ENCODE measurements at places on chromosomes 11 and 22.

DNA sequence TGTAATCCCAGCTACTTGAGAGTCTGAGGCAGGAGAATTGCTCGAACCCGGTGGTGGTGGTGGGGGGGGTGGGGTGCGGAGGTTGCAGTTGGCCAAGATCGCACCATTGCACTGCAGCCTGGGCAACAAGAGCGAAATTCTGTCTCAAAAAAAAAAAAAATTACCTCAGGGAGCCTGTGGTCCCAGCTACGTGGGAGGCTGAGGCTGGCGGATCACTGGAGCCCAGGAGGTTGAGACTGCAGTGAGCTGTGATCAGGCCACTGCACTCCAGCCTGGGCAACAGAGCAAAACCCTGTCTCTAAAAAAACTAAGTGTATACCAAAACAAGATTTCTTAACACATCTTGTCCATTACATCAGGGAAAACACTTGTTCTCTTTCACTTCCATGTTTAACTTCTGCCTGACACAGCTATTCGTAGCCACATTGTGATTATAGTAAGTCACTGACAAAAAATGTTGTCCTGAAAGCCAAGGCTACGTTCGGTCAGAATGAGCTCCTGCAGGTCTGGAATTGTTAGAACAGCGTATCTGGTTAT, 1.4 kb downstream of the TMEM80 start:
- peak; percentile 87 for DNase-seq

DNA sequence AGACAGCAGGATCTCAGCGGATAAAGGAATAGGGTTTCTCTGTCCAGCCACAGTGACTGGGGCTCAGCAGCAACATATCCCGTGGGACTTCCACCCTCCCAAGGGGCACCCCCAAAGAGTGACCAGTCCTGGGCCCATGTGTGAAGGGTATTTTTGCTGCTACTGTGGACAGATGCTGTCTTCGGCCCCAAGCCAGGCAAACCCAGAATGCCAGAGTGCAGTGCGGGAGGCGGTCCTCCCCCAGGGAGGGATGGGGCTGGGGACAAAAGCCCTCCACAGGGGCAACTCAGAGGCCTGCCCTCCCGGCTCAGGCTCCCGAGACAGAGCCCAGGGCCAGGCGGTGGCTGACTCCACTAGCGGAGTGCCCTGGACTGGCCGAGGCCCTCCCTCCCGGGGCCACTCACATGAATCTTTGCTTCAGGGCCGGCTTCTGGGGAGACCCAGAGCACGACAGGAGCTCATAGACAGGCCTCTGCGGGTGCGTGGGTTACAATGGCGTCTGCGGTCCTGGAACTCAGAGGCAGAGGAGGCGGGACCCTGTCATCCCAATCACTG, 34.7 kb upstream of the WNT7B start:
- DNase-seq = no peak

- DNase-seq = no peak
These were observed 50.1 kb upstream of the SHANK2 start for GRCh38 chr11:71302534-71302909.

GRCh38 chr11:87358461-87358860, 320.7 kb downstream of the TMEM135 start:
- no peak for DNase-seq

DNA sequence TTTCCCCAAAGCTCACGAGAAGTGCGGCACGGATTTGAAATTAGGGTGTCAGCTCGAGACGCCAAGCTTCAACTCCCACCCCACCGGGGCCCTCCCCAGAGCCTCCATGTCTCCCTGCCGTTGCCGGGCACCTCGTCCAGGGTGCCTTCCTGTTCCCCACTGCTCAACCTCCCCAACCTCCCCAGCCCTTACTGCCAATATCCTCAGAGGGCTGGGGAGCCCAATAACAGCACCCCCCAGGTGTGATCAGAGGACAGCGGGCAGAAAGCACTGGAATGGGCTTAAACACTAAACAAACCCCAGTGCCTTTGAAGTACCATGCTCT, 1336.4 kb downstream of the TBC1D22A start:
- DNase-seq = no peak

- peak; percentile 27 for DNase-seq
These were observed 15.2 kb downstream of the MB start for GRCh38 chr22:35601743-35602615.

DNA sequence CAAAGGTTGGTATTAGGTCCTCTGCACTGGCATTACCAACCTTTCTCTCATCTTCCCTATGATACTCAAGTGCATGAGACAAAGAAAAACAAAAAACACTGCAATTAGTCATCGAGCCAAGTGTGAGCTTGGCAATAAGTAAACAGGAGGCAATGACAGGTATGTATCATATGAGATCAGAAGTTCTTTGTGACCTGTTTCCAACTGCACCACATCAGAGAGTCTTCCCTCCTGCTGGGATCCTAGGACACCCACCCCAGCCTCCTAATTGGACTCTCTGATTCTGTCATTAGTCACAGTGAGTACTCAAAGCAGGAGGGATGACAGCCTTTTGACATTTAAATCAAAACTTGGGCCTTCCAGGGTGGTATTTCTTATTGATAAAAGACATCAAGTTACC, 7.8 kb upstream of the JAML start:
- DNase-seq = no peak

DNA sequence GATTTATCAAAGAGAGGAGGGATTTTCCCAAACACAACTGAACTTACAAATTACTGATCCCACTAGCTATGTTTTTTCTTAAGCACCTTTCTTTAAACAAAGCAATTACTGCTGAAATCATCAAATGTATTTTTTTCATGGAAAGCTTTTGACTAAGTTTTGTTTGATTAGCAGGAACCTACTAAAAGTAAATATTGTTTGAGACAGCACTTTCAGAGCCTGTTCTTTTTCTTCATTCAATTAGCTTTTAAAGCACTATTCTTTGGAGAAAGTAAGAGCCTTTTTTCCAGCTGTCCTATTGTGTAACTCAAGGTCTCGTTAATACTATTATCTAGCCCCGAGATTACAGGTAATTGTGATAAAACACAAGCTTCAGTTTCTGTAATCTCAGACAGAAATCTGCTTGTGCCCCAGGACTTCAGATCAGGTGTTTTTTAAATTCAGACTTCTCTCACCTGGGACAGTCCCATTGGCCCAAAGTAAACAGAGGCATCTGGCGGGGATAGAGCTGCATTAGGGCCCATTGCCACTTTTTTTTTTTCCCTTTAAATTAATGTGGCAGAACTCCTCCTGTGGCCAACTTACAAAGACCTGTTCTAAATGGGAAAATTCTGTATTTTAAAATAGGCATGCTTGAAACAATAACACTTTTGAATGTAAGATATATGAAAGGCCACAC, 11.0 kb downstream of the CSTPP1 start:
- no peak for DNase-seq

- no peak for DNase-seq
These were observed 17.3 kb upstream of the LMO2 start for GRCh38 chr11:33909150-33909549.

- DNase-seq = no peak
These were observed 70.6 kb upstream of the MPEG1 start for GRCh38 chr11:59283311-59283710.

DNA sequence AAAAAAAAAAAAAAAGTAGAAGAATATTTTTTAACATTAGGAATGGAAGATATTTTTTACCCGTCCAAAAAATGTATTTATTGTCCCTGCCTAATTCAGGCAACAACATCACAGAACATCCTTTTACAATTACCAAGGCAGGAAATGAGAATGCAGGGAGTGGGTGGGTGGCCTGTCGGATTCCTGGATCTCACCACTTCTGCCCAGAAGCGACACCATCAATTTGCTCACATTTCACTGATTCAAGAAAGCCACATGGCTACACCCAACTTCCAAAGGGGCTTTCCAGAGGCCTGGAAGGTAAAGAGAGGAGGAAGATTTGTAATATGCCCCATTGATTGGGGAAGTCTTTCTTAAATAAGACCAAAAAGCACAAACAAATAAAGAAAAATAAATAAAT, 93.8 kb upstream of the CLPB start:
- no peak for DNase-seq

DNA sequence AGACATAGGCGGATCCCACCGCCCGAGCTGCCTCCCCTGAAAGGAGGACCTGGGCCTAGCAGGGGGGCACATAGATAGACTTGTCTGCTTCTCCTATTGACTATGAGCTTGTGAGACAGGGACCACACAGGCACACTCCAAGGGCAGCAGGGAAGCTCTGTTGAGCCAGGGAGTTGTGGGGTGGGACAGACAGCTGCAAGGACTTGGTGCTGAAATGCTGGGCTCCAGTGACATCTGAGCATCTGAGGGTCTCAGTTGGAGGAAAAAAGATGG, 53.4 kb upstream of the ANO1 start:
- DNase-seq = no peak

DNA sequence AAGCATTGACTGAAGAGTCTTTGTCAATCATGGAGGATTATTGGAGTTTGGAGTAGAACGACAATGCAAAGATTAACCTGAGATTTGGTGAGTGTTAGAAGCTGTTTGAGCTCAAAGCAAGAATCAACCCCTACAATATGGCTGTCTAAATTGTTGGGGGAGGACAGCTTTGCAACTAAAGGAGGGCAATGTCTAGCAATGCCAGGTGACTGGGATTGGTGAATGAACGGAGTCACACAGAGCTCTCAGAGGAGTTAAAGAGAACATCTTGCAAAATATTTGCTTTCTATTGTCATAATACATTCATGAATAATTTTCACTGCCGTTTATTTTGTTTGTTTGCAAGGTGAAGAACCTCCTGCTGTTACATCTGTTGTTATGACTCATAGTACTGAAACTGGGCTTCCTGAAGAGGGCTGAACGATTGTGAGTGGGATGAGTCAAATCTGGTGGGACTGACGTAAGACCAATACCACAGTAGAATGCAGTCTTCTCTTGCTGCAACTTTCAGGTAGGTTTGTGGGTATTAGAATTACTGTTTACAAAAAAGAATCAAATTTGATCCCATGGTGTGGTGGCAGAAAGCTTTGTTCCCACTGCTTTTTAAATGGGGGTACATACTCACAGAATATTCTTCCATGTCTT, 281.9 kb downstream of the CADM1 start:
- peak; percentile 95 for DNase-seq

DNA sequence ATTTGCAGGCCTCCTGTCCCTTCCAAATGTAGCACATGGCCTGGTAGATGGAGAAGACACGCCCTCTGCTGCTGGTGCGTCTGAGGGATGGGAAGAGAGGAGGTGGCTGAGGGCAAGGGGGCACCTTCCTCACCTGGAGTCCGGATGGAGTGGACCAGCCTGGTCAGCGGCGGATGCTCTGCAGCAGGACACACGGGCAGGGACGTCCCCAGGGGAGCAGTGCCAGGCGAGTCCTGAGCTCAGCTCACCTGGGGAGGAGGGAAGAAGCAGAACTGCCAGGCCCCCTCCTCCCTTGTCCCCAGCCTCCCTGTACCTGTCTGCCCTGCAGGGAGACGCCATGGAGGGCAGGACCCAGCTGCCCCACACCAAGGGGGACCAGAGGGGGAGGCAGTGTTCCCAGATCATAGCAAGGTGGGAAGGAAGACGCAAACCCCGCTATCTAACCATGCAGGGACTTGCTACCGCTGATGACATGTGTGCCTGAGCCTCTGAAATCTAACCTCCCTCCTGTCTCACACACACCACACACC, 1495.9 kb downstream of the BRD1 start:
- DNase-seq = no peak

DNA sequence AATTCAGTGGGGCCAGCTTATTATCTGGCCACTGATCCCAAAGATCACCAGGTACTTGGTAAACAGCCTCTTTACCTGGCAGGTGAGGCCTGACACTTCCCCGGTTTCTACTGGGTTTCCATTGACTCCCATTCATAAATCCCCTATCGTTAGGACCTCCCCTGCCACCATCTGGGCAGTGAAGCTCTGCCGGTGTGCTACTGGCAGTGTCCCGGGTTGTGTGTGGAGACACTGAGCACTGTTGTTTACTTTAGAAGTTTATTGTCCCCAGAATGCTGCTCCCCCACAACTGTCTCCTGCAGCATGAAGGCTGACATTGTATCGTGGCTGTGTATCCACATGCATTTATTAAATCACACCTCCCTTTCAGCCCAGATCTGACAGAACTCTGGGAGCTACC, 142.7 kb downstream of the WNT7B start:
- DNase-seq = no peak

DNA sequence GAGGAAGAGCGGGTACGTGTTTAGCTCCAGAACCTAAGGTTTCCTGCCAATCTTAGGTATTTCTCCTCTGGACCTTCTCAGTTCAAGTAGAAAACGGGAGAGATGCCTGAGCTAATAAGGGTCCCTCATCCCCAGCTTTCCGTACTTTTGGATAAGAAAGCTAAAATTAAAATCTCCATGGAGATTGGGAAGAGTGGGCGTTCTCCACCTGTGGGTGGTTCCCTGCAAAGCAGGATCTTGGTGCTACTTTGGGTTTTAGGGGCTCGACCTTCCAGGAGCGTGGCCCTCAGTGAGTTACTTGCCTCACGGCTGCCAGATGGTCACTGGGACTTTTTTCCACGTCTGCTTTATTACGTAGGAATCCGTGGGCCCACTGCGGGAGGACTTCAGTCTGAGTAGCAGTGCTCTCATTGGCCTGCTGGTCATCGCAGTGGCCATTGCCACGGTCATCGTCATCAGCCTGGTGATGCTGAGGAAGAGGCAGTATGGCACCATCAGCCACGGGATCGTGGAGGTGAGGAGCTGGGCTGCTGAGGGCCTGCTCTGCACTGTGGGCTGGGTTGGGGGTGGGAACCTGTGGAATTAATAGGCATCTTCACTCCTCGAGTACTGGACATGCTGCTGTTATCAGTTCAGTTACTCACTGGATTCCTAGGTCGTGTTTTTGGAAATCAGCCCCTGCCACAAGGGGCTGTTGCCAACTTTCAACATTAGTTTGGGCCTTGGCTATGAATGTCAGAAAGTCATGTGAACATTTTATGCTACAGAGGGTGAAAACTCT, 17.8 kb upstream of the ST14 start:
- DNase-seq = no peak

DNA sequence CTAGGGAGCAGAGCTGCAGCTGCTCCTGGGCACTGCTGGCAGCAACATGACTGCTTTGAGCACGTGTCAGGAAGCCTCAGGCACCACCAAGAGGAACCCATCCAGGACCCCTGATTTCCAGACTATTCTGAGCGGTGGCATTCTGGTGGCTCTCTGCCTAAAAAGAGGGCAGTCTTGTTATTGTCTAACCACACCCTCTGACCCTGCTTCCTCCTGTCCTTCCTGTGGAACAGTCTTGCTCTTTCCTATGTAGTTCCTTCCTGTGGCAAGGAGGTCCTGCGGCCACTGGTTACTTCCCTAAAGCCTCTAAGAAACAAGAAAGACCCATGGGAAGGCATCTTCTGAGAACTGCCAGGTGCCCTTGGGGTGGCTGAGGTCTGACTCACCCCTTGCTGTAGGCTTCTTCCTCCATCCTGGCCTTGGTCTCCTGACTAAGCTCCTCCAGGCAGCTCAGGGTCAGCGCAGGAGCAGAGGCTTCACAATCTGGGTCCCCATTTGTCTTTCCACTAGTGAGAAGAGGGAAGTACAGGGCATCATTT, 13.1 kb upstream of the LYVE1 start:
- DNase-seq = no peak
